ENCODE measurements at places on chromosomes 4 and X.

DNA sequence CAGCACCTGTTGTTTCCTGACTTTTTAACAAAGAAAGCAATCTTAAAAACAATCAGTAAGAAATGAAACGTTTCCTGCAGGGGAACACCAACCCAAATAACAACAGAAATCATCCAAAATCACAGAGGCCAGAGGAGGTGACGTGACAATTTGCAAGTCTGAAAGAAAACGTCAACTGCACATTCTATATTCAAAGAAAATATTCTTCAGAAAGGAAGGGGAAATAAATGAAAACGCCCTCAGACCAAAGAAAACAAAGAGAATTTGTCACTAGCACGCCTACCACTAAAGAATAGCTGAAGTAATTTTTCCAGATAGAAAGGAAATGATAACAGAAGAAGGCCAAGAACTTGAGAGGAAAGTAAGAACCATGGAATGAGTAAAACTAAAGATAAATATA lies 74.4 kb downstream of the CASP3 start:
- no peak for DNase-seq

GRCh38 chrX:82230013-82230412 lies 1028.1 kb downstream of the SH3BGRL start:
- DNase-seq, result peak; percentile 0

DNA sequence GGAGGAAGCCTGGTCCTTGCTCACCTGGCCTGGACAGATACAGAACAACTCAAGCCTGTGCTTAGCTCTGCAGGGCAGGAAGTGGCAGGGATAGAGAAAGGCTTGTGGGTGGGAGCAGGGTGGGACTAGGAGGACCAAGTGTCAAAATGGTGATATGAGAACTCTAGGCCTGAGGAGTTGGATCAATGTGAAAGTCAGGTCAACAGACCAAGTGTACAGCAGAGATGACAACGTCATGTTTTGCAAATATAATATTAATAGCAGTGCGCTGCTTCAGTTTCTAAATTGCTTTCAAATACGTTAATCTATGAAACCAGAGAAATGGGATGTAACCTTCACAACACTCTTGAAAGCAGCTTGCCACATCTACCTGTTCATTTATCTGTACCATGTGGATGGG lies 114.2 kb upstream of the MAP3K15 start:
- no peak for DNase-seq

- DNase-seq, result no peak
These were observed 231.6 kb upstream of the SLIT2 start for GRCh38 chr4:20020056-20020455.

GRCh38 chr4:153773236-153773690 lies 13.4 kb upstream of the RNF175 start:
- DNase-seq, result no peak

DNA sequence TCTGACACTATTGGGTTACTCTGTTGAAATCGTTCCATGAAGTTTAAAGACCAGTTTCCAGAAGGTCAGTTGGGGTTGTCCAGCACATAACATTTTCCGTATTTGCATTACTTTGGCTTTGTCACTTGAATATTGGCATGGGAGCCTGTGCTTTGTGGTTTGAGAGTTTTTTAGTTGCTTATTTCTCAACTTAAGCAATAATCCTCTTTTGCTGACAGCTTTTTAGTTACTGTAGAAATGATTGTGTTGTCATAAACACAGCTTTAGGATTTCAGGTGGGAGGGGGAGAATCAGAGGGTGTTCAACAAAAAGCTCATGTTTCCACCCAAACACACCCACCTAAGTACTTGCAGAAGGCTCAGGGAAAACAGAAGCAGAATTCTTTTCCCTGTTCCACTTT lies 210.7 kb upstream of the TLL1 start:
- no peak for DNase-seq

GRCh38 chr4:144451766-144452450 lies 194.0 kb upstream of the HHIP start:
- no peak for DNase-seq

DNA sequence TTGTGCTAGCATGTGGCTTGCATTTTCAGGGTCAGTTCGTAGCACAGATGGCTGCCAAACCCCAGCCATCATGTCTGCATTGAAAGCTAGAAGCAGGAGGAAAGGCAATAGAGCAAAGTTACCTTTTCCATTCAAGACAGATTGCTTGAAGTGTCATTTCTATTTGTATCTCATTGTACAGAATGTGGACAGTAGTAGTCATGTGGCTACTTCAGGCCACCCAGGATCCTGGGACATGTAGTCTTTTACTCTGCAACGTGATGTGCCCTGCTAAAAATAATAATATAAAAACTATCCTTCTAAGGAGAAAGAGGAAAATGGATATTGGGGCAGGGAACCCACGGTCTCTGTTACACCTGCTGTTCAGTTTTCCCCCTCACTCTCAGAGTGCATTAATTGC lies 118.4 kb downstream of the RAPGEF2 start:
- no peak for DNase-seq

All from NCI-H524 treated with DMSO at 0.1 percent for 48 hours (cell line).